ENCODE measurements at places on chromosomes 4 and X. TPM values are rescaled to one million over a fixed set of nuclear protein-coding genes. Genes with fewer than 3 reads are reported as not detected.

Gene GUCY1B1
- total RNA-seq, result 8.1 TPM

Gene BEND4
- total RNA-seq, result not detected

Gene TNMD
- total RNA-seq, result not detected

Gene RAI2
- total RNA-seq, result 0.78 TPM

Gene PRRG3
- not detected for total RNA-seq

Gene NOX1
- total RNA-seq, result not detected

Gene ARMCX1
- total RNA-seq, result 19.3 TPM

Data from epithelial cell of alveolus of lung (primary cell).